ENCODE measurements at places on chromosomes 11 and 22. TPM values are rescaled to one million over a fixed set of nuclear protein-coding genes. Genes with fewer than 3 reads are reported as not detected.

Gene THY1
- polyA plus RNA-seq = not detected

Gene LRRC10B
- polyA plus RNA-seq = not detected

- no peak for DNase-seq
These were observed at the start of gene SPI1 for GRCh38 chr11:47378010-47378835. TSS of gene SPI1 (minus strand) at chr11:47378547. CDS start at chr11:47378353, 194 bp downstream.

- no peak for DNase-seq
These were observed 3.7 kb downstream of the TRMT112 start for GRCh38 chr11:64313491-64314145.

DNA sequence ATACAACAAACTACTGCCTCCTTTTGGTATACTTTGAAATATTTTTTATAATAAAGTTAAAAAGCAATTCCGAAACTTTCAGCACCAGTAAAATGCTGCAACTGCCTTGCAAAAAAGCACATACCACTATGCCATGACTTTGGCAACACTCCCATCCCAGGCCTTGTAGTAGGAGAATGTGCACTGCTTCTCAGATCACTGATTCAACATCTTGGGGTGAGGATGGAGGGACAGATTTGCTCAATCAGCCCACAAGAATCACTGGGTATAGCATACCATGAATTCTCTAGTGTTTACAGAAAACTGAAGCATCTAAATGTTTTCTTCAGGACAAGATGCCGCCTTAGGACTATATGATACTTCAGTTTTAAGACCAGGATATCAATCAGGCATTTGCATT lies 14.9 kb downstream of the EIF4ENIF1 start:
- DNase-seq = no peak

GRCh38 chr11:69008737-69009440 lies 4.2 kb downstream of the MRGPRF start:
- no peak for DNase-seq
